ENCODE measurements at places on chromosomes 4 and X.
A peak's percentile ranks its signal among the peaks of the same experiment; 100 is the strongest.

- DNase-seq = peak; percentile 79
Observed at GRCh38 chrX:23884427-23885024, 23.2 kb downstream of the APOO start.

DNA sequence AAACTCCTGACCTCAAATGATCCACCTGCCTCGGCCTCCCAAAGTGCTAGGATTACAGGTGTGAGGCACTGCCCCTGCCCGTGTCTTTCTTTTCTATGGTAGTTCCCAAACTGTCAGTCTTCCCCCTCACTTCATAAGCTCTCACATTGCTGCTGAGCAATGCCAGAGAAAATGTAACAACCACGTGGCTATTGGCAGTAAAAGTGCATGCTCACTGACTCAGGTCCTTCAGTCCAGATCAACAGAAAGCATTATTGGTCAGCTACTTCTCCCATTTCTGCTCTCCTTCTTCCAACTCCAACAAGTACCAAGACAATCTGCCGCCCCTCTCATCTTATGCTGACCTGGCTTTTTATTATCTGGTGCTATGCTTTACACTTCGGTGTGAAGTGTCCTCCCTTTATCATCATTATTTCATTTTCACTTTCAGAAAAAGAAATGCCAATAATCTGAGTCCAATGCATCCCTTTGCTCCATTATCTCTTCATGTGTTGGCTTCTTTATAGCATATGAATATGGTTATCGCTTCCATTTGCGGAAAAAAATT lies 133.8 kb upstream of the UGT8 start:
- no peak for DNase-seq

DNA sequence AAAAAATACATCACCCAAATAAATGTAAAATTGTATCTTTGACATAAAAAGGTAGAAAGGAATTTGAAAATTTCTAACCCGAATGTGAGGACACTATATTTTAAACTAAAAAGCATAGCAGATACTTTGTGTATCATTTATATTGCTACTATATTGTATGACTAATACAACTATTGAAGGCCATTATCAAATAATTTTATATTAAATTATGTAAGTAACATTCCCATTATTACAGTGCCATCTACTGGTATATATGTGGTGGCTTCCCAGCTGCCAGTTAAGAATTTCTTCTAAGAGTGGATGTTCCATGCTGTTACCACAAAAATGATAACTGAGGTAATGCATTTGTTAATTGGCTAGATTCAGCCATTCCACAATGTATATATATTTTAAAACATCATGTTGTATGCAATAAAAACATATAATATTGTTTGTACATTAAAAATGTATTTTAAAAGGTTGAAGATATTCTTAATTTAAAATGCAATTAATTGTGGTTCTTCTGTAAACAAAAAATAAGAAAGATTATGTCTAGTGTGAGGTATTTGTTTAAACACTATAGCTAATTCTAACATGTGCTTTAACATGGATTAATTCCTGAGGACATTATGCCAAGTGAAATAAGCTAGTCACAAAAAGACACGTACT lies 65.3 kb downstream of the EGF start:
- DNase-seq = peak; percentile 35

- no peak for DNase-seq
Observed at GRCh38 chr4:41050880-41051775, 163.2 kb downstream of the APBB2 start.

GRCh38 chrX:78024349-78025059 lies 55.1 kb upstream of the PGAM4 start:
- peak; percentile 15 for DNase-seq

DNA sequence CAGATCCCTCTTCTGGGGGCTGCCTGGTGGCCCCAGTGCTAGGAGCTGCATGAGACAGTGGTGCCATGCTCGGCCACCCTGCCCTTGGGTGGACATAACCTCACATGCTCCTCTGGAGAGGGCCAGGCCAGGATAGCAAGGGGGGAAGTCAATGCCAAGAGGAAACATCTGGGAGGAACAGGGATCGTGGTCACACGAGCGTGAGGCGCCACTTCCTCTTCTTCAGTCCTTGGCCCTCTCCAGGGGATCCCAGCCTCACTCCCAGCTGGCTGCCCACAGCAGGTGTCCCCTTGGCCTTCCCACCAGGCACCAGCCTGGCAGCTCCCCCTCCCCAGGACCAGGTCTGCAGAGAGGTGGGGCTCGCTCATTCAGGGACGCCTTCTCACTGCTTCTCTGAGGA lies 28.6 kb downstream of the TBC1D14 start:
- peak; percentile 65 for DNase-seq

- no peak for DNase-seq
Observed at GRCh38 chrX:44227991-44228390, 115.5 kb downstream of the EFHC2 start.

DNA sequence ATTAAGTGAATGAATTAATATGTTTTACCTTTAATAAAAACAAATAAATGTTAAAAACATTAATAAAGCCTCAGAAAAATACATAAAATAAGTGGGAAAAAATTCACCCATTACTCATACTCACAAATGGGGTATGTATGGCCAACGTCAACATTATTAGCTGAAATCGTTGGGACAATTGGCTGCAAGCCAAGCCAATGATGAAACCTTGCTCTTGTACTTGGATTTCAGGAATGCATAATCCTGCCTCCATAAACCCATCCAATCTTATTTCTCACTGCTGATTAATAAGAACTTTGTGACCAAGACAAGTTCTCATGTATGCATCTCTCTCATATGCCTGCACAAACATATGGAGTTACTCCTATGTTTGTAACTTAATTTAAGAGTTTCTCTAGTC lies 35.3 kb upstream of the ADAMTS3 start:
- DNase-seq = no peak

DNA sequence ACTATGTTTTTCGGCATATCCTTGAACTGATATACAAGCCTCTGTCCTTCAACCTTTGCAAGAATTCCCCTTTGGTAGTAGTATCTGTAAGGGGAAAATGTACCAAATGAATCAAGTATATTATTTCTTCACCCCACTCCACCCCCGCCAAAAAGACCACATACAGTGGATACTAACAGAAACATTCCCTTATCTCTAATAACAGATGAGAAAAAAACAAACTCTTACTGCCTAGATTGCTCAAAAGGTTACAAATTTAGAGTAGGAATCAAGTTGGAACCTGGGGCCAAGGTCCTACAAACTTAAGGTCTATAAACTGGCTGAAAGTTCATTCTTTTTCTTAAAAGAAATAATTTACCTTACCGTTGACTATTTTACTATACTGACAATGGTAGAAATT lies 45.0 kb downstream of the NOCT start:
- no peak for DNase-seq

DNA sequence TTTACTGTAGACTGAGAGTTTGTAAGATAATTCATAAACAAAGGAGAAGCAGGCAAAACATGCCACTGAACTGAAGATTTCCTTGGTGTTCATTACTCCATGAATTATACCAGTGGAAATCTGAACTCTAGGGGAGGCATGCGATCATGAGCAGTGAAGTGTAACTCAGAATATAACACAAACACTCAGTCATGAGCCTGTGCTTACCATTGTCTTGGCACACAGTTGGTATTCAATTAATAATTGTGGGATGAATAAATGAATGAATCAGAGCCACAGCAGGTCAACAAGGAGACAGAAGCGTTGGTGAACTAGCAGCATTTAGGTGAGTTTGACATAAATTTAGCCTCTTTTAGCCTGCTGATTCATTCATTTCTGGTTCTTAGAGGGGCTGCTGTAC lies 263.5 kb upstream of the DKK2 start:
- no peak for DNase-seq

DNA sequence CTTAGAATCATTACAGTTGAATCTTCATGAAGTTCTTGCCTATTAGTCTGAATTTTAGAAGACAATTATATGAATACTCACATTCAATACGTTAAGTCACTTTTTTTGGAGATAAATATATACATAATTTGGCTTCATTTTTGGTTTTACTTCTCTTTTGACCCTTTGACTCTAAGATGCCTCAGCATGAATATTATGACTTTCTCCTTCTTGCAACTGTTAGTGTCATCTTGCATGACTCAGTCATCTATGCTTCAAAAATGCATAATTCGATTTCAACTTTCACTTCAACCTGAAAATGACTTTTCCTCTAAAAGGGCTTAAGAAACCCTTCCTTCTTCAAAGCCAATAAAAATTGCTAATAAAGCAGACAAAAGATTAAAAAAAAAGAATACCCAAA lies 1427.5 kb downstream of the ADGRL3 start:
- DNase-seq = peak; percentile 37

GRCh38 chr4:25437926-25438325 lies 60.9 kb downstream of the ANAPC4 start:
- DNase-seq = no peak

GRCh38 chr4:946103-946450 lies 13.8 kb downstream of the TMEM175 start:
- no peak for DNase-seq

- DNase-seq = no peak
Observed at GRCh38 chr4:154414371-154414770, 77.2 kb downstream of the DCHS2 start.

GRCh38 chr4:1191621-1192020 lies 19.2 kb upstream of the SPON2 start:
- DNase-seq = no peak

DNA sequence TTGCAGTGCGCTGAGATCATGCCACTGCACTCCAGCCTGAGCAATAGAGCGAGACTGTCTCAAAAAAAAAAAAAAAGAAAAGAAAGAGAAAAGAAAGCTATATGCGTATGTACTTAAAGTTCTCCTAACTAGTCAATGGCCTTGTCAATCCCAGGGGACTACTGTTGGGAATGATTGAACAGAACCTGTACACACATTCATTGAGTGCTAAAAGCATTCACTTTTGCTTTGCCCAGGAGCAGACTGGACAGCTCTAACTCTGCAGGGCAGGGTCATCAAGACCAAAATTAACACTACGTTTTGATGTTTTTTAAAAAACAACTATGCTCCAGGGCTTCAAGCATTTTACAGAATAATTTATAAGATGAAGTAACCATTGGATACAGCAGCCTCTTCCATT lies 106.2 kb downstream of the FNIP2 start:
- DNase-seq = no peak

GRCh38 chrX:40248822-40249221 lies 151.1 kb upstream of the BCOR start:
- no peak for DNase-seq

- no peak for DNase-seq
Observed at GRCh38 chr4:156293657-156294297, 340.1 kb upstream of the CTSO start.

GRCh38 chrX:28787206-28787605 lies 200.0 kb downstream of the IL1RAPL1 start:
- no peak for DNase-seq

DNA sequence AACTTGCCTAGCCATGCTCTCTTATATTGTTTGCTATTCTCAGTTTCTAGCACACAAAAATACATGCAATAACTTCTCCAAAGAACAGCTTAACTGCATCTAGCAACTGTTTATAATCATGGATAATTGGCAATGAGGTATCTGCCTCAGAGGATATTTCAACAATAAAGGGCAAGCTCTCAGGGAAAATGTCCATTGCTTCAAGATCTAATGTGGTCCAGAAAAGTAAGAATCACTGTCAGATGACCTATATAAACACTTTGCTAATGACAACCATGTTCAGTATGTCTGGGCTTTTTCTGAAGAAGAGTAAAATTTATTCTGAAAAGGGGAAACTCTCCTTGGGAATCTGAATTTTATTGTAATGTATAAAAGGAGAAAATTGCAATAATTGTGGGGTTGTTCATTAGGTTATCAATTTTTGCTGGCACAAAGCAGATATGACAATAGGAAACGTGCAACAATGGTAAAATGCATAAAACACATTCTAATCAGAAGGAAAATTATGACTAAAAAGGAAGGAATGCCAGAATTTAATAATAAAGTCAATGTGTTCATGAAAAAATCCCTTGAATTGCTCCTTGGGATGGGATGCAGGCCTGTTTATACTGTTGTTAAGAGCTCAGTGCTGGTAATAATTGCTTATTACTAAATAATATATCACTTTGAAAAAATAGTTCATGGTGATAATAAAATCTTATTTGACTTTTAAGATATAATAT lies 90.3 kb downstream of the ANTXR2 start:
- no peak for DNase-seq

DNA sequence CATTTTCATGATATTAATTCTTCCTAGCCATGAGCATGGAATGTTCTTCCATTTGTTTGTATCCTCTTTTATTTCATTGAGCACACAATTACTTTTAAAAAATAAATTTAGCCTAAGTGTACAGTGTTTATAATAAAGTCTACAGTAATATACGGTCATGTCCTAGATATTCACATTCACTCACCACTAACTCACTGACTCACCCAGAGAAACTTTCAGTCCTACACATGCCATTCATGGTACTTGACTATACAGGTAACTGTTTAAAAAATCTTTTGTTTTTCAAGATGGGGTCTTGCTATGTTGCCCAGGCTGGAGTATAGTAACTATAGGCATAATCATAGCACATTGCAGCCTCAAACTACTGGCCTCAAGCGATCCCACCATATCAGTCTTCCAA lies 348.1 kb downstream of the RAPGEF2 start:
- no peak for DNase-seq

- no peak for DNase-seq
Observed at GRCh38 chr4:89311433-89311832, 3.8 kb upstream of the GPRIN3 start.

DNA sequence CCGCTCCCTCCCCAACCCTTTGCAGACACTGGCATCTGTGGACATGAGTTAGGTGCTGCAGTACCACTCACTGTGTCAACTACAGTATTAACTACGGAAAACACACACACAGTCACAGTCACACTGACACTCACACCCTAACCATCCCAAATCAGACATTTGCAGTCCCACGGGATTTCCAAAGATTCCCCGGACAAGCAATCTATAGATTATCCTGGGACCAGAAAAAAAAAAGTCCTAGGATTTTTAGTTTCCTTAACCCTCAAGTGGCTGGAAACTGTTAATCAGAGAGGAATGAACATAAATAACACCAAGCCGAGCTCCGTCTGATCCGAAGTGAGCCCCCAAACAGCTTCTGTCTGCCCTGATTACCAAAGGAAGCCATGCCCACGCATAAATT lies 81.9 kb upstream of the DHRSX start:
- no peak for DNase-seq

DNA sequence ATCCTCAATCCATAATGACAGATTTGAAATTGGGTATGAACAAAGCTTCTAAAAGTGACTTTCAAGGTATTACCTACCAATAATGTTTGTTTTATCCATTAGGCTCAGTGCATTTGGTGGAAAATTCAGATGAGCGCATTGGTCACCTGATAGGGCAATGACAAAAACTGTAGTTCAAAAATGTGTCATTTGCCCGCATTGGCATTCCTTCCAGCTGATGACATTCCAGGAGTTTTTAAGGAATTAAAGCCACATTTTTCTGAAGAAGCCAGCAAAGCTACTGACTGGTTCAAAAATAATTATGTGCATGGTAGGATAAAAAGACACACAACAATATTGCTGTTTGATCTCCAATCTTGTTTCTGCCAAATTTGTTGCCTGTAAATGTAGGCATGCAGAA lies 473.4 kb upstream of the CPEB2 start:
- no peak for DNase-seq

All from inflammatory macrophage treated with lipopolysaccharide for 1 hour (primary cell).